ENCODE measurements at places on chromosomes 11 and 22.

DNA sequence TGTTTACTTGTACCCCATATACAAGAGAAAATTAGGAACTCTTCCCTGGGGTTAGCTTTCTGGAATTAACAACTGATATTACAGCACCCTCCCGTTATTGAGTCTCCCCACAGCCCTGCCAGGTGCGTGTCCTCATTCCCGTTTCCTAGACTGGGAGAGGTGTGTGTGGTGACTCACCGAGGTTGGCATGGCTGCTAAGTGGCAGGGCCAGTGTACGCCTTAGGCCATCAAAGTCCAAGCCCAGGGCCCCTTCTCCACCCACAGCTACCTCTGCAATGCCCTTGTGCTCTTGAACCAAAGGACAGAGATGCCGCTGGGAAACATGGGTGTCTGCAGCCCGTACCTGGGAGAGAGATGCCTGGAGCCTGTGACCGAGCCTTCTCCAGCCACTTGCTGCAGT is 12.3 kb downstream of the IFT27 start:
- no peak for DNase-seq

GRCh38 chr11:16561150-16561549 is 177.3 kb upstream of the C11orf58 start:
- no peak for DNase-seq

GRCh38 chr11:8758619-8759169 is 76.1 kb downstream of the RPL27A start:
- no peak for DNase-seq

- no peak for DNase-seq
These were observed 252.3 kb upstream of the SESN3 start for GRCh38 chr11:95483339-95483738.

GRCh38 chr11:72704028-72704782 is 30.0 kb upstream of the PDE2A start:
- no peak for DNase-seq

DNA sequence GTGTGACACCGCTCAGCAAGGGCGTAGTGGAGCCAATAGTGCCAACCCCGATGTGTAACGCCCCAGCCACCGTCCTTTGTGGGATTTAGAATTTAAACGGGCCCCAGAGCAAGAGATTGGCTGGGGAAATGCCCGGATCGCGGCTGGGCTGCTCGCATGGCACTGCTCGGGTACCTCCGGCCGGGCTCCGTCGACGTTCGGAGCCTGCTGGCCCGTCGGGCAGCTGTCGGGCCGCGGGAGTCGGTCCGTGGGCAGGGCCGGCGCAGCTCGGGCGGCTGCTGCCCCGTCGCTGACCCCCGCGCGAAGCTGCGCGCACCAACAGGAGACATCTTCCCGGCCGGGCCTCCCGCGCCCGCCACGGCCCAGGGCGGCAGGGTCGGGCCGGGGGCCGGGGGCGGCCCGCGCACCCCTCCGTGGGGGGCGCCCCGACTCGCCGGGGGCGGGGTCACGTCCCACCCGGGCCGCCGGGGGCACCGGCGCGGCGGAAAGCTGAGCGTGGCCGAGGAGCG is 1.3 kb upstream of the KDM2A start:
- no peak for DNase-seq

DNA sequence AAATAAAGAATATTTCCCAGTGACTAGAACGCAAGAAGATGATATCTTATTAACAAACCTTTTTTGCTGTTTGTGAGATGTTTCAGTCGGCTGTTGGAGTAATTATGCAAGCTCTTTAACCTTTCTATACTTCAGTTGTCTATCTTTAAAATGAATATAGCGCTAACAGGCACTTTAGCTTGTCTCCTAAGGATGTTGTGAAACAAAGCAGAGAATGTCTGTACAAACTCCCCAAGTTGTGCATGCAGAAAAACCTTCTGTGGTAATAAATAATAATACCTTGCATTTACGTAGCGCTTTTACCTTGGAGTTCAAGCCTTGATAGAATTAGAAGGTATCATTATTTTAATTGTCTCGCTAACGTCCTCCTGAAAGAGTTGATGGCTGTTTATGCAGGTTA is 1.9 kb upstream of the KDM2A start:
- DNase-seq = no peak

- DNase-seq = no peak
These were observed 416.1 kb downstream of the MN1 start for GRCh38 chr22:27385261-27385998.
